ENCODE measurements at places on chromosomes 4 and X. TPM values are rescaled to one million over a fixed set of nuclear protein-coding genes. Genes with fewer than 3 reads are reported as not detected.

- DNase-seq, result no peak
Observed at GRCh38 chr4:22496165-22496813, 19.6 kb downstream of the ADGRA3 start.

- peak; percentile 24 for DNase-seq
Observed at GRCh38 chrX:134624046-134624430, 34.2 kb downstream of the PLAC1 start.

DNA sequence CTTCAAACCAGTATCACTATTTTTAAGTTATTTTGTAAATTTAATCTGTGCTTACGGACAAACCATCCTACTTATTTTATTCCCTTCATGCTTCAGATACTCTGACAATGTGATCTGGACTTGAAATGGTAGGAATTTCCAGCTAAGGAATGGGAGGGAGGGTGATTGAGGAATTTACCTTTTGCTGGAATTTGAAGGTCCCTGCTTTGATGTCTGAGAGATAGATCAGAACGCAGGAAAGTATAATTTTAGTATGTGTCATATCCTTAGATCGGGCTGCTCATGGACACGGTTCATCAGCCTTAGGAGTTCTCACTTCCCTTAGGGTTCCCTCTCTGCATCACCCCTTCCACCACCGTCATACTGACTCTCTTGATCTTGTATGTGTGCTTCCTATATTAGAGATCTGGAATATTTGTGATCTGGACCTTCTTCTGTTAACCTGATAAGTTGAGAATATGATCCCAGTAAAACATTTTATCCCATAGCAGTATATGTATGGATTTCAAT lies 16.8 kb downstream of the OCRL start:
- DNase-seq, result no peak

- DNase-seq, result no peak
Observed at GRCh38 chr4:26116057-26116456, 202.0 kb downstream of the SMIM20 start.

The NLRP2B gene
- total RNA-seq, result not detected

The GALNTL6 gene
- not detected for total RNA-seq

The AP1S2 gene
- total RNA-seq, result 18.8 TPM

The IGSF1 gene
- total RNA-seq, result 58.7 TPM

Measured in HepG2 (cell line).